ENCODE measurements at places on chromosomes 1 and 21. TPM values are rescaled to one million over a fixed set of nuclear protein-coding genes. Genes with fewer than 3 reads are reported as not detected.

Gene LRRN2
- 5.4 TPM for total RNA-seq

Gene KRTAP12-2
- not detected for total RNA-seq

DNA sequence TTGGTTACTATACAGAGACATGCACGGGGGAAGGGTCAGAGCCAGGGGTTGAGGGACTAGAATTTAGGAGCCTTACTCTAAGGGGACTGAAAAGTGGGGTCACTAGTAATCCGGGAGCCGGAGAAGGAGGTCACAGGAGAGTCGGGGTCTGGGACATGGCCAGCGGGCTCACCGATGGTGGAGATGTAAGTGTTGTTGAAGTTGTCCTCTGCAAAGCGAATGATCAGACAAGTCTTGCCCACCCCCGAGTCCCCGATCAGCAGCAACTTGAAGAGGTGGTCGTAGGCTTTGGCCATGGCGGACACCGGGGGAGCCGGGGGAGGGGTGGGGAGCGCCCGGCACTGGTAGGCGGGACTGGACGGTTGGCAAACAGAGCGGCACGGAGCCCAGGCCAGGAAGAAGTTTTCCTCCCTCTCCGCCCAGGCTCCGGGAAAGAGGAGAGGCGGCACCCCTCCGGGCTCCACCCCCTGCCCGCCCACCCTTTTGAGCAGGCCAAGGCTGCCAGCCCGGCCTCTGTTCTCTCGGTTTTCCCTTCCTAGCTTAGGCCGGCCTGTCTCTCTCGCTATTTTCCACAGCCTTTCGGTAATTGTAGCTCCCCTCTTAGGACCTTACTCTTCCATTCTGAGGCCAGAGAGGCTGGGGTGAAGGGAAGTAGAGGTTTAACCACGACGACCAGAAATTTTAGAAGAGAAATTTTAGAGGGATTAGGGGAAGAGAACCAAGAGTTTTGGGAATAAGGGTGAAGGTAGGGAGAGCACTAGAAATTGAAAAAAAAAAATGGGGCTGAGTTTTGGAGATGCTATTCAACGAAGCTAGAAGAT lies at the start of gene RAB13:
TSS of gene RAB13 (minus strand) at position 399 of the 821 bp plus-strand sequence. CDS start at position 296, 103 bp downstream.
- DNase-seq, result no peak

DNA sequence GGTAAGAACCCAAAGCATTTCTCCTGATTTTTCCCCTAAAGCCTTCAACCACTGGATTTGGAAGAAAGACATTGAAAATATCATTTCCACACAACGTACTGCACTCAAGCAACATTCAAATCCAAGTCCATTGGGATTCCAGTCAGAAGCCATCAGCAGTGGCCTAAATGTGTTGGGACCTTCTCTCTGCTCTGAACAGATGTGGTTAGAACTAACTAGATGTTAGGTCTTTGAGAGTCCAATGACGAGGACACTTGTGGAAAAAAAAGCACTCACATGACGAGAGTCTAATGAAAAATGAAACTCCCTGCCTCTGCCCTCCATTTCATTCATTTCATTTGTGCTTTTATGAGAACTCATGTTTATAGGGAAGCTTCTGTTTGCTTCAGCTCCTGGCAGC lies 382.3 kb downstream of the SIPA1L2 start:
- no peak for DNase-seq

GRCh38 chr21:33373451-33373850 lies 29.8 kb upstream of the IFNGR2 start:
- DNase-seq, result no peak

DNA sequence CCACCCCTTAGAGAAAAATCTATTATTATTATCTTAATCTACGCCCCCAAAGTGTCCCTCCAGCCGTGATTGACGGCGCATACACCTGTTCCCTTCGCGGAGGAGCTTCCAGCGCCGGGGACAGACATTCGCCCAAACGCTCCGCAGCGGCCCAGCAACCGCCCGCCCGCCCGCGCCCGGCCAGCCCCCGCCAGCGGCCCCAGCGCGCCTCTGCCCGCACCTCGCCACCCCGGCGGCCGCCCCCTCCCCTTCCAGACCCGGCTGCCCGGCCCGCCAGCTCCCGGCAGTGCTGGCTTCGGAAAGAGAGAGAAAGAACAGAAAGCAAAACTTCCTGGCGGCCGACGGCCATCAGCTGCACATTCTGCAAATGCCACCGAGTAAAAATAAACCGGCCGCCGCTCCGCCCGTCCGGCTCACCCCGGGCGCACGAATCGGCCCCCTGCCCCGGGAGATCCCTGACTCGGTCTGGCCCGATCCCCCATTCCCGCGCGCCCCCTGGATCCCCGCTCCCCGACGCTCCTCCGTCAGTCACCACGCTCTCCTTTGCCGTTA lies 1.6 kb downstream of the CASZ1 start:
- no peak for DNase-seq

DNA sequence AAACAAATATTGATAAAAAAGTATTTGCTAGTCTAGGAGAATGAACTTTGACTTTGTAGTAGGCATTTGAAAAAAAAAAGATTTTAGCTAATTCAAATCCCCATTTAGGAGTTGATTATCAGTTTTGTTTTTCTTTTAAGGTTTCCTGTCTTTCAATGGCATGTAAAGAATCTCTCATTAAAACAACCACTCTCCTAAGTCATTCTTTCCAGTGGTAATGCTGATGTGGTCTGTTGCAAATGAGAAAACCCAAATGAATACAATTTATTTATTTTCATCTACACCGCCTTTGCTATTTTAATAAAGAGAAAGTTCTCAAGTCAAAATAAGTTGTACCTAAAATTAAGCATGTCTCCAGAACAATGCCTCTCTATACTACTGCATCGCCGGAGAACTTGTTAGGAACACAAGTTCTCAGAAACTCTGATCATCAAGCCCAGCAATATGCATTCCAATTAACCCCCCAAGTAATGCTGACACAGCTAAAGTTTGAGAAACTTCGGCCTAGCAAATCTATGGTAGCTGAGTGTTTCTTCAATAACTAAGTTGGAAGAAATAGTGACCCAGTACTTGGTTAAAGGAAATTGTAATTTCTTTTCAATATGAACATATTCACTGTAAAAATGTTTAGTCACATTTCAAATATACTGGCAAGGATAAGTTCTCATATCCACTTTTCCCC lies 255.1 kb downstream of the PTPRC start:
- no peak for DNase-seq

DNA sequence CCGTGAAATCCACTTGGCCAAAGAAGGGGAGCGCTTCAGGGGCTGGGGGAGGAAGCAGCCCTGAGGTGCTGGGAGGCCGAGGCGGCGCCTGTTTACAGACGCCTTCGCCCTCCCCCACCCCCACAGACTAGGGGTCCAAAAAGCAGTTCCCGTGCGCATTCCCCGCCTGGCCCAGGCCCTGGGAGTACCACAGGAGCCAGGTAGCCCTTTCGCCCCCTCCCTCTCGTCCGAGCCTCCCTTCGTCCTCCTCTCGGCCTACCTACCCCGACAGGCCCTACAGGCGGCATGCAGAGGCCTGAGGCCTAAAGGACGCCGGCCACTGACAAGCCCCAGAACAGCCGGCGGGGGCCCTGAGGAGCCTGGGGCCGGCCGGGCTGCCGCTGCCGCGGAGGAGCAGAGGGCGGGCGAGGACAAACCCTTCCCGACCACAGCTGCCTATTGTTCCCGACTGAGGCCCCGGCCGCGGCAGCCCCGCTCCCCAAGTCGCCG lies 522 bp downstream of the RC3H1 start:
- DNase-seq, result no peak

- no peak for DNase-seq
Measured at GRCh38 chr21:20968391-20968790, 29.8 kb upstream of the NCAM2 start.

GRCh38 chr1:81115422-81115821 lies 685.3 kb upstream of the ADGRL2 start:
- no peak for DNase-seq

GRCh38 chr1:53601031-53601745 lies 137.8 kb downstream of the GLIS1 start:
- DNase-seq, result no peak

- DNase-seq, result no peak
Measured at GRCh38 chr1:70754701-70755100, 292.9 kb downstream of the PTGER3 start.

DNA sequence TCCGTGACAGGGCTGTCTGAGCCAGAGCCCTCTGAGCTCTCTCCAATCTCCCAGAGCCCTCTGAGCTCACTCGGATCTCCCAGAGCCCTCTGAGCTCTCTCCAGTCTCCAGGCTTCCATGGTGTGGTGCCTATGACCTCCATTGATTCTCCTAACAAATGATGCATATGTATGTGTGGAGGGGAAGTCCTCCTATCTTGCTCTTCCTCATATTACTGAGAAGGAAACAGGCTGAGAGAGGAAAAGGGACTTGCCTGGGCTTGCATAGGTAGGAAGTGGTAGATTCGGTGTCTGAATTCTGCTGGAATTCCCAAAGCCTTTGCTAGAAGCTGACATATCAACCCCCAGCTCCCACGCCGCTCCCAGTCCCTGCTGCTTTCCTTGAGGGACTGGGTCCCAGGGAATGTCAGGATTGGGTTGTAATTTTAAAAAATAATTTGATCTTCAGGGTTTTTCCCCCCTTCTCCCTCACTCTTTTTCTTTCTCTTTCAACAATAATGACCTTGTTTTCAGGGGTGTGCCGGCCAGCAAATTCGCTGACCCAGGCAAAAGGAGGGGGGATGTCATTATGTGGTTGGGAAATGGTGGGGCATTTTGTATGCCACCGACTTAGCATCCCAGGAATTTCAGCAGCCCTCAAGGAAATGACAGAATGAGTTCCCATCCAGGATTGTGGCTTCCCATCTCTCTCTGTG lies 42.3 kb upstream of the RUNX3 start:
- no peak for DNase-seq

- no peak for DNase-seq
Measured at GRCh38 chr1:26922901-26923300, 1.4 kb downstream of the NUDC start.

DNA sequence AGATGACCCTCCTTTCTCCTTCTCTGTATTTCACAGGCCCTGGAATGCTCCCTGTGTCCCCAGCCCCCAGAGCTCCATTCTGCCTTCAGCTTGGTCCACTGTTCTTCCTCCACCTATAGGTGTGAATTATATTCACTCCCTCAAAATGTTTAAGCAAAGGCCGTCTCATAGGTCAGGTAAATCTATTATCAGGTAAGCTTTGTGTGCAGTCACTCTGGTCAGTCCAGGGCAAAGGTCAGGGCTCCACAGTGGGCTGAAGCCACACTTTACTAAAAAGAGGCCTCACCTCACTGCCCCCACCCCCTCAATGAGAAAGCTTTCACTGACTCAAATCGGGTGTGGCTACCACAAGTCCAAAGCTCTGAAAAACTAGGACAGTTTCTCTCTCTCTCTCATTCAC lies 65.9 kb downstream of the DNTTIP2 start:
- no peak for DNase-seq

DNA sequence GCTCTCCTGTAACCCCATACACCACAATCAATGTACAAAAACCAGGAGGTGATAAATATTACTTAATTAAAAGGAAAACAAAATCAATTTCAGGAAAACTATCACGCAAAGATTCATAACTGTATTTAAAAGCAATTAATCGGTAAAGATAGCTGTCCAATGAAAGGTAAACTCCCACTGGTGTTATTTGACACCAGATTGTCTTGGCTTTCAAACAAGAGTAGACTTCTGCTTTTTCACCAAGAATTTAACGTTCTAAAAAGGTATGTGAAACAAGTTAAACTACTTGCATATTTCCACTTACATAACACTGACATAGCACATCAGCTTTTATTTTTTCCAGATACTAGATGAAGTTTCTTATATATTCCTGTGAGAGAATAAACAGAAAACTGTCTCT lies 3.5 kb downstream of the PLPP3 start:
- no peak for DNase-seq

- DNase-seq, result no peak
Measured at GRCh38 chr1:197116156-197116555, 30.3 kb downstream of the ASPM start.

- DNase-seq, result no peak
Measured at GRCh38 chr1:45945426-45945825, 142.0 kb downstream of the MAST2 start.

DNA sequence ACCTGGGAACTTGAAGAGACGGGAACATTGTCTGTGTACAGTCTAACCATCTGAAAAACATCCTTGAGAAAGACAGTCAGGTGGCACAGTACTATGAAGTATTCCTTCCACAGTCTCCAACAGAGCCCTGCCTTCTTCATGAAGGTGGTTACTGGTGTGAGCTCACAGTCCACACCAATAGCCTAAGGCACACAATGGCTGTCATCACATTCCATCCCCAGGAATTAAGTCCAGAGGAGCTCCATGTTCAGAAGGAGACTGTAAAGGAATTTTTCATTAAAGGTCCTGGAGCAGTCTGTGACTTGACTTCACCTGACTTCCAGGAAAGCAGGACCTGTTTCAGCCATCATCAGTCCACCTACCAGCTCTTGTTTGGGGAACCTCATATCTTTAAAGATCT lies 180.2 kb downstream of the C1orf21 start:
- no peak for DNase-seq

DNA sequence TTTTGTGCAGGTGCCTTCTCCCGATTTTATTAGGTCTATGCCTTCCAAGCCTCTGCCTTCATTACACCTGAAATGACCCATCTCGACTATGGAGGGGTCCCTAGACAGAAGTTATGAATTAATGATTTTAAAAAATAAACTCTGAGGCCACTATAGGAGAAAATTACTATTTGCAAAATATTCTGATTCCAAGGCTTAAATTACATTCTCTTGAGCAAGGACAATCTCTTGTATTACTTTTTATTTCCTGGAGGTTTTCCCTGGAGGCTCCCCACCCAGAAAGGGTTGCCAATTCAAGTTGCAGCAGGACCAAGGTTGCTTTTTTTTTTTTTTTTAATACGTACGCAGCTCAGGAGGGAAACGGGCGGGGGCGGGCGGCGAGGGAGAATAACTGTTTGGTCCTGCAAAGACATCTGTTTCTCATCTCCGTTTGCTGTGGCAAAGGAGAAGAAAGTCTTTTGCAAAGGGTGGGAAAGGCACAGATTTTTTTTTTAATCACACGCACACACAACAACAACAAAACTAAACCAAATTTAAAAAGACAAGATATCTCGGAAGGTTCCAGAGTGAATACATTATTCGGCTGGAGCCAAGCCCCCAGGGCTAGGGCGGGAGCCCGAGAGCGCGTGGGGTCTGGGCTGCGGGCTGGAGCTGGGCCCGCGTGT lies 618 bp upstream of the SERTAD4 start:
- no peak for DNase-seq

- DNase-seq, result no peak
Measured at GRCh38 chr1:27883536-27883935, 11.2 kb downstream of the THEMIS2 start.
